ENCODE measurements at places on chromosomes 3 and 15. TPM values are rescaled to one million over a fixed set of nuclear protein-coding genes. Genes with fewer than 3 reads are reported as not detected.

The INAFM2 gene
- 16.2 TPM for polyA plus RNA-seq

DNA sequence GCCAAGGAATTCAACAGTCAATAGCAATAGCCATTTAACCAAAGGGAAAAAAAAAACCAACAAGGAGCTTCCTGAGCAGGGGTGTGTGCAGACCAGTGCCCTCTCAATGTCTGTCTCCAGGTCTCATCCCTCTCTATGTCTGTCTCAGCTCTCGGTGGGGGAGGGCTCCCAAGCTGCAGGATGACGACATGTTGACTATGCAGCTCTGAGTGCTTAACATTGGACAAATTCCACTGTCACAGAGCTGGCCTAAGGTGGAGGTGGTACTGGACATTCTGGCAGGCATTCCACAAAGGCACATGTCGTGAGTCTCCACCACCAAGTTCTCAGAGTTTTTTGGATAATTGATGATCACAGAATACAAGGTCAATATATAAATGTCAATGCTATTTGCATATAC, 2.0 kb upstream of the CAPN7 start:
- DNase-seq = no peak

GRCh38 chr15:98286200-98286599, 325.7 kb downstream of the ARRDC4 start:
- no peak for DNase-seq

- DNase-seq = no peak
These were observed 81.2 kb upstream of the PLXND1 start for GRCh38 chr3:129687586-129688125.

DNA sequence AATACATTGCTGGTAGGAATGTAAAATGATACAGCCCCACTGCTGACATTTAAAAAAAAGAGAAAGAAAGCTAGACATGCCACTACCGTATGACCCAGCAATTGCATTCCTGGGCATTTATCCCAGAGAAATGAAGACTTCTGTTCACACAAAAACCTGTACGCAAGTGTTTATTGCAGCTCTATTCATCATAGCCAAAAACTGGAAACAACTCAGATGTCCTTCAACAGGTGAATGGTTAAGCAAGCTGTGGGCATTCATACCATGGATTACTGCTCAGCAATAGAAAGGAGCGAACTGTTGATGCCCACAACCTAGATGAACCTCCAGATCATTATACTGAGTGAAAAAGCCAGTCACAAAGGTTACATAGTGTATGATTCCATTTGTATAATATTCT, 132.5 kb downstream of the MAP2K5 start:
- DNase-seq = no peak

GRCh38 chr3:196774191-196774820, 34.6 kb downstream of the PAK2 start:
- DNase-seq = no peak

The PIF1 gene
- 19.5 TPM for polyA plus RNA-seq
